HAP-1 (cell line): ENCODE measurements at places on chromosomes 7 and 10.
A peak's percentile ranks its signal among the peaks of the same experiment; 100 is the strongest.

DNA sequence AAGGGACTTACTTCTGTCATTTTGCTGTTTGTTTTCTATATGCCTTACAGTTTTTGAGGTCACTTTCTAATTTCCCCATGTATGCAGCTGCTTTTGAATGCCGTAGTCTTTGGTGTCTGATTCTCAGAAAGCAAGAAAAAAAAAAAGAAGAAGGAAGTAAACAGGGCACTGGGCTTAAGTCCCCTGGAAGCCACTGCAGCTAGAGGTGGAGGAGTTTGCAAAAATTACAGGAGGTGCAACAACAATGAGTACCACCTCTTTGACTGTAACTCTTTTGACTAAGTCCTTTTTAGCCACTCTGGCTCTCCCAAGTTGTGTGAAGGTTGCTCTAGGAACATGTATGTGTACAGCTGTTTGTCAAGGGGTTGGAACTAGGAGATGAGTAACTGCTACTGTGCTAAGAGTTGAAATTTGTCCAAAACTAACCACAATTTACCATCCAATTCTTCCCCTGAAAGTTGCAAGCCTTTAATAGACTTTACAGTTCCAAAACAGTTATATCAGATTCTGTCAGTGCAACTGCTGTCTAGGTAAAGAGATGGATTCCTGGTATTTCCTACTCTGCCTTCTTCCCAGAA lies 588.0 kb upstream of the LRRN3 start:
- no peak for DNase-seq

DNA sequence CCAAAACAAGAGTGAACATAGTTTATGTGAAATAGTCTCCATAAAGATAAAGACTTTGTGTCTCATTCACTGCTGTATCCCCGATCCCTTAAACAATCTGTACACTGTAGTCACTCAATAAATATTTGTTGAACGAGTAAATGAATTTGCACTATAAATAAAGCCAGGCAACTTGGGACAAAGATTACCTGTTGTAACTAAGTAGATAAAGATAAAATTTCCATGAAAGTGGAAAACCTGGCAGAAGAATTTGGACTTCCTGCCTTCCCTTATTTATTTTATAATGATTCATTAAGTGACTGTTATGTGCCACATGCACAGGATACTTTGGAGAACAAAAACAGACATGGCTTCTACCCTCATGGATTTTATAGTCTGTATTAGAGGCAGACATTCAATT lies 277.7 kb upstream of the KAT6B start:
- no peak for DNase-seq

GRCh38 chr7:76065016-76065612 lies 17.2 kb downstream of the MDH2 start:
- no peak for DNase-seq

- no peak for DNase-seq
Measured at GRCh38 chr10:51527522-51528219, 171.7 kb downstream of the CSTF2T start.

- no peak for DNase-seq
Measured at GRCh38 chr7:96285579-96285978, 36.3 kb downstream of the SLC25A13 start.

GRCh38 chr7:100185726-100186125 lies 8.0 kb downstream of the STAG3 start:
- DNase-seq, result no peak

DNA sequence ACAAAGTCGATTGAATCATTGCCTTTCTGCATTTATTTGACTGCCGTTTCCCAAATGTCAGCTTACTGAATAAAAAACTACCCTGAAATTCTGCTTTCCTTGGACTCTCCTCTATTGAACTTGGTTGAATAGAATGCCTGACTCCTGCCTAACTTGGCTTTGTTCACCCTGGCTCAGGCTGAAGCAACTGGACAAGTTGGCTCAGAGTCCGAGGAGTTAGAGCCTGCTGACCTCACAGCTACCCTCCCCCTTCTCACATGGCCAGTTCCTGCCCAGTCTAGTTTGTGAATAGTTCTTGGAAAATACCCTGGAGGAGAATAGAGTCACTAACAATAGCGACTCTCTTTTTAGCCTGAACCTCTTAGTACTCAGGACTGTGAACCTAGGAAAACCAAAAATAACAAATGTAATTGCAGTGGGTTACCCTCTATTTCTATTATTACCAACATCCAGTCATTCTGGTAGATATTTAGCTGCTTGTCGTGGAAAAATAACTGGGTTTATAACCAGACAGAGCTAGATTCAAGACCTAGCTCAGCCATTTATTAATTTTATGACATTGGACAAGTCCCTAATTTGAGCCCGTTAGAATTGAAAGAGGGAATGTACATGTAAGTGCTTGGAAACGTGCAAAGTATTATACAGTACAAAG lies 17.3 kb upstream of the NRBF2 start:
- DNase-seq, result peak; percentile 57

- DNase-seq, result no peak
Measured at GRCh38 chr7:85521108-85521694, 334.3 kb upstream of the SEMA3D start.

GRCh38 chr10:81600185-81600584 lies 274.8 kb upstream of the NRG3 start:
- no peak for DNase-seq

- no peak for DNase-seq
Measured at GRCh38 chr7:86844608-86845007, 200.9 kb downstream of the GRM3 start.

DNA sequence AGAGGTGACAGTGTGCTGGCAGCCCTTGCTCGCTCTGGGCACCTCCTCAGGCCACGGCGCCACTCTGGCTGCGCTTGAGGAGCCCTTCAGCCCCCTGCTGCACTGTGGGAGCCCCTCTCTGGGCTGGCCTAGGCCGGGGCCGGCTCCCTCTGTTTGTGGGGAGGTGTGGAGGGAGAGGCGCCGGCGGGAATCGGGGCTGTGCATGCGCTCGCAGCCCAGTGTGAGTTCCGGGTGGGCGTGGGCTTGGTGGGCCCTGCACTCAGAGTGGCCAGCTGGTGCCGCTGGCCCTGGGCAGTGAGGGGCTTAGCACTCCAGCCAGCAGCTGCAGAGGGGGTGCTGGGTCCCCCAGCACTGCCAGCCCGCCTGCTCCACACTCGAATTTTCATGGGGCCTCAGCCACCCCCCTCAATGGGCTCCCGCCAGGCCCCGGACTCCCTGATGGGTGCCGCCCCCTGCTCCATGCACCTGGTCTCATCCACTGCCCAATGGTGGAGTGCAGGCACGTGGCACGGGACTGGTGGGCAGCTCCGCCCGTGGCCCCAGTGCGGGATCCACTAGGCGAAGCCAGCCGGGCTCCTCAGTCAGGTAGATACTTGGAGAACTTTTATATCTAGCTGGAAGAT lies 96.7 kb upstream of the BET1 start:
- DNase-seq, result no peak

GRCh38 chr7:105877736-105878135 lies 1.3 kb upstream of the ATXN7L1 start:
- no peak for DNase-seq

DNA sequence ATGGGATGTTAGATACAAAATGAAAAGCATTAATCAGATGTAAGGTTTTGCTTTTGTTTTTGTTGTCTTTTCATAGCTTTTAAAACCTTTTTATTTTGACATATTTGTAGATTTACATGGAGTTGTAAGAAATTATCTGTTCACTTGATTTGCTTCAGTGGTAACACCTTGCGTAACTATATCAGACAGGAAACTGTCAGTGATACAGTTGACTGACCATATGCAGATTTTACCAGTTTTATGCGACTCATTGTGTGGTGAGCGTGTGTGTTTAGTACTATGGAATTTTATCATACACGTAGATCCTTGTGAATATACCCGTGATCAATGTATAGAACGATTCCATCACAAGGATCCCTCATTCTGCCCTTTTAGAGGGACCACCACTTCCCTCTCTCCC lies 701.4 kb downstream of the SUGCT start:
- no peak for DNase-seq

DNA sequence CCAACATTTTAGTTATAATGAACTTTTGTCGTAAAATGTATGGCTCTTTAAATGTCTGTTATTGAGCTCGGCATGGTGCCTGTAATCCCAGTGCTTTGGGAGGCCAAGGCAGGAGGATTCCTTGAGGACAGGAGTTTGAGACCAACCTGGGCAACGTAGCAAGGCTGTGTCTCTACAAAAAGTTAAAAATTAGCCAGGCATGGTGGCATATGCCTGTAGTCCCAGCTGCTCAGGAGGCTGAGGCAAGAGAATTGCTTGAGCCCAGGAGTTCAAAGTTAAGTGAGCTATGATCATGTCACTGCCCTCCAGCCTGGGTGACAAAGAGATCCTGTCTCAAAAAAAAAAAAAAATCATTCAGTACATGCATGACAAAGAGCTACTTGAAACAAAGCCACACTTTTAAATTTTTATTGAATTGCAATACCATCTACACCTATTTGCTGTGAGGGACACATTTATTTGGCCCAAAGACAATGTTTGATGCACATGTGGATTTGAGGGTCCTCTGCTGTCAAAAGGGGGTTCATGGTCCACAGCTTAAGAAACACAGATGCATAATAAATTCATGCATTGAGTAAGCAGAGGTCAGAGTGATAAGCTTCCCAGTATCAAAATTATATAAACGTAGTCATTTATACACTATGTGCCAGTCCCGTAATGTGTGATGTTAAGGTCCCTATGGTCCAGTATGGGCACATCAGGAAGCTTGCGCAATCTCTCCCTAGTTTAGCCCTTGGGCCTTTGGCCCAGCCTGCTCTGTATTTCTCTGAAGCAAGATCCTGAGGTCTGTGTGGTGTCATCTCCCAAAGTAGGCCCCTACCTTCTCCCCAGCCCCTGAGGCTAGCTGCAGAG lies 4.4 kb upstream of the MALSU1 start:
- no peak for DNase-seq

- no peak for DNase-seq
Measured at GRCh38 chr10:128710098-128710797, 584.0 kb upstream of the MKI67 start.

- DNase-seq, result no peak
Measured at GRCh38 chr7:73622909-73623797, 1.2 kb downstream of the MLXIPL start.

GRCh38 chr7:32496052-32496813 lies 944 bp downstream of the AVL9 start:
- no peak for DNase-seq

DNA sequence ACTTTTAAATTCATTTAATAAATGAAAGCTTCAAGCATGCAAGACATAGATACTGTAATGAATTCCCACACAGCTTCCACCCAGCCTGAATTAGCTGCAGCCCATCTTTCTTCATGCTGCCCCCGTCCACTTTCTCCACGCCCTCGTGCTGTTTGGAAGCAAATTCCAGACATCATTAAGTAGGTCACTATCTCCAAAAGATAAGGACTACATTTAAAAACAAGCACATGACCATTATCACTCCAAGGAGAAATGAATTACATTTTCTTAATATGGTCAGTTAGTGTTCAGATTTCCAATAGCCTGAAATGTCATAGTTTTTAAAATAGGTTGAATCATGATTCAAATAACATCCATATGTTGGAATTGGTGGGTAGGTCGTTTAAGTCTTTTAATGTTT lies 24.3 kb downstream of the LMTK2 start:
- DNase-seq, result no peak

GRCh38 chr7:387132-388022 lies 97.4 kb downstream of the FOXL3 start:
- no peak for DNase-seq

DNA sequence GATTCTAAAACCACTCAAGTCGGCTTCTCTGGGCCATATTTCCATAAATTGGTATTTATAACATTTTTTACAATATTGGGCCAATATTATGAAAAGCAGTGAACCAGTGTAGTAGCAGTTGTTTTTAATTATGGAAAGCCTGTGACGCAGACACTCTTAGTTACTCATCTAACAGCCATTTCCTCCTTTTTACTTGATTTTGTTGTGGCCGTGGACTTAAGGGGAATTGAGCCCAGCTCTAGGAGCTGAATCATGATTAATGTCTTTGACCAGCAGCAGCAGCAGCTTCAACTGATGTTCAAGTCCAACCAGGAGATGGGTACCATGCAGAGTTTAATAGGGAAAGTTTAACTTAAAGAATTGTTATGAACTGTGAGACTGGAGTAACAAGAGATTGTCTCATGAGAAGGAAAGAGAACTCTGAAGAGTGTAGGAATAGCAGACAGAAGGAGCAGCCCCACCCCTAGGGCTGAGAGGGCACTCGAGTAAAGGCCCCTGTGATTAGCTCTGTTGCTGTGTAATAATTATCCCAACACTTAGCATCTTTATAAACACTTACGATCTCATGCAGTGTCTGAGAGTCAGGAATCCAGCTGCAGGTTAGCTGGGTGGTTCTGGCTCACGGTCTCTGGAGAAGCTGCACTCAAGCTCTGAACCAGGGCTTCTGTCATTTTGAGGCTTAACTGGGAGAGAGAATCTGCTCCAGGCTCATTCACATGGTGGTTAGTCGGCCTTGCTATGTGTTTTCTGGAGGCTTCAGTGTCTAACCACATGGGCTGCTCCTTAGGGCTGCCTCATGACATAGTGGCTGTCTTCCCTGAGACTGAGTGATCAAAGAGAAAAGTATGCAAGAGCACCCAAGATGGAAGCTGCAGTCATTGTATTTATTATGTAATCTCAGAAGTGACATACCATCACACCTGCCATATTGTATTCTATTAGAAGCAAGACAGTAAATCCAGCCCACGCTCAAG lies 4.6 kb downstream of the LANCL2 start:
- DNase-seq, result no peak

DNA sequence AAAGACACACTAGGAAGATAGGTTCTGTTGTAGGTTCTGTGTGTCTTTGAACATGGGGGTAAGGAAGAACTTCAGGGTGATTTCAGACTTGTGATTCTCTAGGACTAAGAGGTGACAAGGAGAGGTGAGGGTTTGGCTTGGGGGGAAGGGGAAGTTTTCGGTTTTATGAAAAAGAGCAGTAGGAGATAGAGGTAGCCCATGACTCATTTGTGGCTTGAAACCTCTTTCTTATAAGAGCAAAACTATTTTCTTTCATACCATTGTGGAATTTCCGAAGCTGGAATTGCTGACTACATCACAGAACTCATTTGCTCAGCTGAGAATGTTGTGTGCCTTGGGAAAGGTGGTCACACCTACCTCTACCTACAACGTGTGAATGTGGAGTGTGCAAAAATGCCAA lies 39.6 kb upstream of the IKZF1 start:
- no peak for DNase-seq

DNA sequence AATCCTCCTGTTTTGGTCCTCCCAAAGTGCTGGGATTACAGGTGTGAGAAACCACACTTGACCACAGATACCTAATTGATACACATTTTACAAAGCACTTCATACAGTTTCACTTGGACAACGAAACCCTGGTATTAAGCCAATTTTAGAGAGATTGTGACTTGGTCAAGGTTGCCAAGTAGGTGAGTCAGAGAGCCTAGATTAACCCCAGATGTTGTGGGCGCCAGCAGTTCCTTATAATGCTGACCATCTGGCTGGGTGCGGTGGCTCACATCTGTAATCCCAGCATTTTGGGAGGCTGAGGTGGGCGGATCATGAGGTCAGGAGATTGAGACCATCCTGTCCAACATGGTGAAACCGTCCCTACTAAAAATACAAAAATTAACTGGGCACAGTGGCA lies 4.9 kb upstream of the PHKG1 start:
- DNase-seq, result no peak

- DNase-seq, result no peak
Measured at GRCh38 chr7:148253629-148254028, 336.9 kb upstream of the C7orf33 start.

GRCh38 chr7:44215531-44215930 lies 14.8 kb downstream of the YKT6 start:
- DNase-seq, result no peak
